ENCODE measurements at places on chromosomes 4 and X. TPM values are rescaled to one million over a fixed set of nuclear protein-coding genes. Genes with fewer than 3 reads are reported as not detected.

SH3BGRL gene
- 27.9 TPM for total RNA-seq

DNA sequence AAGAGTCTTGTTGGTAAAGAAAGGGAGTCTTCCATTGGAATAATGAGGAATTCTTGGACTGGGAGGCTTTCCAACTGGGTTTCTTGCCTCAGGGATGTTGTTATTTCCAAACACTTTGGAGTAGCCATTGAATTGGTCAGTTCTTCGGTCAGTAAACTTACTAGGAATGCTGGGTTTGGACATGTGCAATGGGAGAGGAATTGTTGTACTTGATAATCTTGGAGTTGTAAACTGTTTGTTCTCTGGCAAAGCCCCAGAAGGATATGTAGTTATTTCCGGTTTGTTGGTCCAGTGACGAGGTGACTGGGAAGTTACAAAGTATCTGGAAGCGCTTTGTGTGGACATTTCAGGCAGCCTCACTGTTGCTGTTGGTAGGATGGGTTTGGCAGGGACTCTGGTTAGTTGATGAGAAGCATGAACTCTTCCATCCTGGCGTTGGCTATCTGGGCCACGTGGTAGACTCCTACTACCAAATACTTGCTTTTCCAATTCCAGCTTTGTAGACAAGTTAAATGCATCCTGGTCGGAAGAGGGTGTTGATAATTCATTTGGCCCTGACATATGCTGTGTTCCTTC lies 25.9 kb downstream of the MXRA5 start:
- DNase-seq = no peak

DNA sequence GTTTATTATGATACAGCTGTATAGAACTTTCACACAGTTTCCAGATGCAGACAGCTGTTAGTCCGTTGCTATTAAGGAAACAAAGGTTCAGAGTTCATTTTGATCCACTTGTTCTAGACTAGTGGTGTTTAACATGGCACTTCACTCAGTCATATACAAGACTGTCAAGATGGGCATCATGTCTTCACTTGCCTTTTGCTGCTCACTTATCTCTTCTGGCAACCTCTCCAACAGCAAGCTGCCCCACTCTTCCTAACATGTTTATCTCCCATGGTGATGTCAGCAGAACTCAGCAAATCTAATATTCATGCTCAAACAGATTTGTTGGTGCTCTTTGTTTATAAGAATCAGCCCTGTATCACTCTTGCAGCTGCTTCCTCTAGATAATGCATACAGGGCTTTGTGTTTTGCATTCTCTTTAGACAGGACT lies 236.2 kb upstream of the HAND2 start:
- no peak for DNase-seq

DNA sequence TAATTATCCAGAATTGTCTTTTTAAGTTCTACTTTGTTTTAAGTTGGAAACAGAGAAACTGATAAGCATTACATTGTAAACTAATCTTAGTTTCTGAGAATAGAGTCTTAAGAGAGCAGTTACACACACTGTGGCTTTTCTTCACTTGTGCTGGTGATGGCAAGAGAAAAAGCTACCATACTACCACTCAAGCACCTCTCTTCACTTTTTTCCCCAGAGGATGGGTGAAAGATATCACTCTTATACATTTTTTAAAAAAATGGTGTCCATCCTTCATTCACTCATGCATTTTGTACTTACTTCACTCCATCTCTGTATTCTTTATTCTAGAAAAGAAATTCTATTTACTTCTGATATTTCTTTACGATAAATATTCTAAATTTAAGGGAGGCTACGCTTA lies 42.5 kb upstream of the GRID2 start:
- DNase-seq = no peak

Data from colonic mucosa (tissue), 4 donors.